Stimulated activated CD4-positive, alpha-beta T cell treated with anti-CD3 and anti-CD28 coated beads, Interleukin-15, amount 100 ng/mL, for 24 hours (primary cell): ENCODE measurements at places on chromosomes 16 and 17.
A peak's percentile ranks its signal among the peaks of the same experiment; 100 is the strongest.

GRCh38 chr17:28405632-28406472 is at the start of gene SLC46A1:
Gene SLC46A1, minus strand, starts transcription at chr17:28406212. Its CDS starts 98 bp downstream, at chr17:28406114.
- peak; percentile 84 for DNase-seq

- DNase-seq, result no peak
Measured at GRCh38 chr16:81804134-81804610, 25.1 kb downstream of the PLCG2 start.

GRCh38 chr17:81866440-81867169 is 4.5 kb downstream of the ARHGDIA start:
- peak; percentile 39 for DNase-seq

DNA sequence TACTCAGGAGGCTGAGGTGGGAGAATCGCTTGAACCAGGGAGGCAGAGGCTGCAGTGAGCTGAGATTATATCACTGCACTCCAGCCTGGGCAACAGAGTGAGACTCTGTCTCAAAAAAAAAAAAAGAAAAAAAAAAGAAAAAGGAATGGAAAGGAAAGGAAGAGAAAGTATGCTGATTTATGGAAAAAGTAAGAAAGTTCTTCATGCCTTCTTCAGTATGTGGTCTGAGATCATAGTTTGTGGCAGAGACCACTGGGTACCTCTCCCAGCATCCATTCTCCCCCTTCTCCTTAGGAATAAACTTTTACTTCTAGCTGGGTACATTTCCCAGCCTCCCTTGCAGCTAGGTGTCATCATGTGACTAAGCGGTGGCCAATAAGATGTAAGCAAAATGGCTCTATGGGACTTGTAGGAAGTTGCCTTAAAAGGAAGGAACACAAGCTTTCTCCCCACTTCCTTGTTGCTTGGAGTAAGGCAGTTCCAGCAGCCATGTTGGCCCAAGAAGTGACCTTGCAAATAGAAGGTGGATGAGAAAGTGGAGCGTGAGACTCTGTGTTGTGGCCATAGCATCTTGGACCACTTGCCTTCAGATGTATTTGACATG is 26.1 kb upstream of the XPO6 start:
- DNase-seq, result no peak

- DNase-seq, result no peak
Measured at GRCh38 chr17:1470755-1471462, 14.9 kb upstream of the CRK start.

GRCh38 chr16:19131825-19132218 is 18.1 kb downstream of the ITPRIPL2 start:
- DNase-seq, result no peak

DNA sequence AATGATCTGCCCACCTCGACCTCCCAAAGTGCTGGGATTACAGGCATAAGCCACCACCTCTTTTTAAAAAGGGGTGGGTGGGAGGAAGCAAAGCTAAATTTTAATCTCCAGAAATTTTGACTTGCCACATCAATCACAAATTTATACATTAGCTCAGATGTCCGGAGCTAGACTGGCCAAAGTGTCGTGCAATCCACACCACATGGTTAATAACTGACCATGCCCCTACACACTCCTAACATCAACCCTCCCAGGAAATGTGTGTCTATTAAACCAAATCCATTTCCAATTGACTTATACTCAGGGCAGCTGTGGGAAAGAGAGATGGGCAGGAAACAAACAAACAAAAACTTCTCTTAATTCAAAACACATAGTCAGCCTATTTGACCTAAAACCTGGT is 29.9 kb downstream of the SMURF2 start:
- no peak for DNase-seq

DNA sequence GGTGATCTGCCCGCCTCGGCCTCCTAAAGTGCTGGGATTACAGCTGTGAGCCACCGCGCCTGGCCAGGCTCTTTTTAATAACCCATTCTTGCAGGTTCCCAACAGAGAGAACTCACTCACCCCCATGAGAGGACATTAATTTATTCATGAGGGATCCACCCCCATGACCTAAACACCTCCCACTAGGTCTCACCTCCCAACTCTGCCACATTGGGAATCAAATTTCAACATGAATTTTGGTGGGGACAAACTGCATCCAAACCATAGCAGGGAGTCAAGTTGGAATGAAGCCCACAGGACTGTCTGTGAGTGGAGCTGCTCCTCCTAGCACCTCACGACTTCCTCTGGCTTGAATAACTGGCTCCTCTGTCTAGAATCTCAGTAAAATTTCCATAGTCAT is 85.5 kb downstream of the WWP2 start:
- no peak for DNase-seq

- no peak for DNase-seq
Measured at GRCh38 chr16:73670836-73671820, 623.2 kb upstream of the ZFHX3 start.

GRCh38 chr17:17668358-17668757 is 12.9 kb upstream of the RAI1 start:
- DNase-seq, result no peak

- no peak for DNase-seq
Measured at GRCh38 chr16:3971261-3971660, 90.7 kb upstream of the CREBBP start.

DNA sequence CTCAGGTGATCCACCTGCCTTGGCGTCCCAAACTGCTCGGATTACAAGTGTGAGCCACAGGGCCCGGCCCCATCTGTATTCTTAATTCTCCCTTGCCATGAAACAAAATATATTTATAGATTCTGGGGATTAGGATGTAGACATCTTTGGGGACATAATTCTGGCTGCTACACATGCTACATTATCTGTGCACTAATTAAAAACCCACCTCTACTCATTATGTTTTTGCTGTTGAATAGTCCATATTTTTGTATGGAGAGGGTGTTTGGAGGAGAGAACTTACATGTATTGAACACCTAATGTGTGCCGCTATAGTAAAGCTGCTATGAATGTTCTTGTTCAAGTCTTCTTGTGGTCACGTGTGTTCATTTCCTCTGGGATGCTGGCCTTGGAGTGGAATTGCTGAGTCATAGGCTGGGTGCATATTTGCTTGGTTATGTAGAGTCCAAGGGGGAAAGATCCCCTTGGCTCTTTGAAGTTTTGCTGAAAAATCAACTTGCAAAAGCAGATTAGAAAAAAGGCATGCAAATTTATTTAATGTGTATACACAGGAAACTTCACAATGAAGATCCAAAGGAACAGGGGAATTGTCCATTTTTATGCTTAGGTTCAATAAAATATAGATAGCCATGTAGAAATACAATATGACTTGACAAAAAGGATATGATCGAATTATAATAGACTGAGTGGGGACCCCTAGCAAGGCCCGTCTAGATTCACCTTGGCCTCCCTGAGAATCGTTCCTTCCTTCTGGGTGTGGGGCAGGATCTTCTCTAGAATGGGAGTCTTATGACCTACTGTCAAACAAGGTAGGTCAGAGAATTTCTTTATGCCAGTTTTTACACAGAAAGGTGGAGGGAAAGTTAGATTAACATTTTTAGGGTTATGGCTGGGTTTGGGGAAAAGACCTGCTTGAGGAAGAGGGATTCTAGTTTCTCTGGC is 42.1 kb upstream of the GPRC5B start:
- DNase-seq, result no peak

GRCh38 chr17:63447471-63448009 is 1.4 kb upstream of the CYB561 start:
- no peak for DNase-seq

- no peak for DNase-seq
Measured at GRCh38 chr17:74757502-74757901, 9.1 kb downstream of the NHERF1 start.

DNA sequence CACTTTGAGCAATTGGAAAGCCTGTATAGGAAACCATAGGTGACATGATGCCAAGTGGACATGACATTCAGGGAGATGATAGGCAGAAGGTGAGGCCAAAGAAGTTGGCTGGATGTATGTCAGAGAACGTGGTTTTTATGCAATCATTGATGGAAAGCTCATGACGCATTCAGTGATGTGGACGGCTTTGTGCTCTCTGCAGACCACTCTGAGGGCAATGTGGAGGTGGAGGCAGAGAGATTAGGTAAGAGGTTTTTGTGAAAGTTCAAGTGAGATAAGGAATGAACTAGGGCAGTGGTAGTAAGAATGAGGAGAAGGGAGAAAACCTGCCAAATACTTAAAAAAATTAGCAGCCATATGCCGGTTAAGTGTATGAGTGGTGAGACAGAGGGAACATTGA is 99.0 kb downstream of the PRKCA start:
- no peak for DNase-seq

DNA sequence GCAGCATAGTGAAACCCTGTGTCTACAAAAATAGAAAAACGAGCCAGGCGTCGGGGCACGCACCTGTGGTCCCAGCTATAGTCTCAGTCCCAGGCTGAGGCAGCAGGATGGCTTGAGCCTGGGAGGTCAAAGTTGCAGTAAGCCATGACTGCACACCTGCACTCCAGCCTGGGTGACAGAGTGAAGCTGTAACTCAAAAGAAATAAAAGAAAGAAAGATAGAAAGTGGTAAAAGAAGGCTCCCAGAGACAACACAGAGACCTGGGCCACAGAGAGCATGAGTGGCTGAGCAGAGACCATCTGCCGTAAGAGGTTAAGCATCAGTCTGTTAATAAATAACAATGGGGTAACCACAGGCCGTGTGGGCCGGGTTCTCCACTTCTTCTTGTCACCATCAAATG is 15.3 kb upstream of the HEXD start:
- no peak for DNase-seq

DNA sequence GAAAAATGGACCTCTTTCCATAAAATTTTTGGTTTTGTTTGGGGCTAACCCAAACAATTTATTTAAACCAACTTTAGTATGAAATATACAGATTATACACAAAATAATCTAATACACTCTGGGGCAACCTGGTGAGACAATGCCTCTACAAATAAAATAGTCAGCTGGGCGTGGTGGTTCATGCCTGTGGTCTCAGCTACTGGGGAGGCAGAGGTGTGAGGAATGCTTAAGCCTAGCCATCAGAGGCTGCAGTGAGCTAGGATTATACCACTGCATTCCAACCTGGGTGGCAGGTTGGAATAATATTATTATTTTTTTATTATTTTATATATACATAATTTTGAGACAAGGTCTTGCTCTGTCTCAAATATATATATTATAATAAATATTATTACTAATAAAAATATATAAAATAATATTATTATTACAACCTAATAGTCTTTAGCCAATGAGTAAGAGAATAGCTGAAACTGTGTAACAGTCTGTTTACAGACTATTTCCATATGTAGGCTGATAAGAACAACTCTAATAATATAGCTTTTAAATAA is 50.5 kb downstream of the GLG1 start:
- DNase-seq, result no peak

DNA sequence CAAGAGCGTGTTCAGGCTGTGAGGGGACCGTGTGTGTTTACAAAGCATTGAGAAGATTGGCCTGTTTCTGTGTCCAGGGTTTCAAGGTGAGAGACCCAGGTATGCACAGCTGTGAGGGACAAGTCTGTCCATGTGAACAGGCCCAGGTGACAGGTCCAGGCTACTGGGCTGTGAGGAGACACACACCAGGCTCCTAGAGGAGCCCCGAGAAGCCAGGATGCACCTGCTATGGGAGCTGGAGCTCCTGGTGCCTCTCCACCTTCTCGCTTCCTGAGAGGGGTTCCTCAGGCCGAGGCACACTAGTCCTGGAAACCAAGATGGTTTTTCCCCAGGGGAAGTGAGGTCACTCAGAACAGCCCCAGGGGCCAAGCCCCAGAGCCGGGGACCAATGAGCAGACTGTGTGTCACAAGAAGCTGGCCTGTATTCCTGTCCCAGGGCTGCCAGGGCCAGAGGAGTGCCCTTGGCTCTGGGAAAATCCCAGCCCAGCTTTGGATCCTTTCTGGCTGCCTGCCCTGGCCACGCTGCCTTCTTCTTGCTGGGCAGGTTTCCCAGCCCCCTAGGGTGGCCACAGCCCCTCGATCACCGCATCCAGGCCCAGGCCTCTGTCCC is 153.4 kb upstream of the PLCG2 start:
- no peak for DNase-seq

- no peak for DNase-seq
Measured at GRCh38 chr16:56275076-56275475, 83.8 kb downstream of the GNAO1 start.

DNA sequence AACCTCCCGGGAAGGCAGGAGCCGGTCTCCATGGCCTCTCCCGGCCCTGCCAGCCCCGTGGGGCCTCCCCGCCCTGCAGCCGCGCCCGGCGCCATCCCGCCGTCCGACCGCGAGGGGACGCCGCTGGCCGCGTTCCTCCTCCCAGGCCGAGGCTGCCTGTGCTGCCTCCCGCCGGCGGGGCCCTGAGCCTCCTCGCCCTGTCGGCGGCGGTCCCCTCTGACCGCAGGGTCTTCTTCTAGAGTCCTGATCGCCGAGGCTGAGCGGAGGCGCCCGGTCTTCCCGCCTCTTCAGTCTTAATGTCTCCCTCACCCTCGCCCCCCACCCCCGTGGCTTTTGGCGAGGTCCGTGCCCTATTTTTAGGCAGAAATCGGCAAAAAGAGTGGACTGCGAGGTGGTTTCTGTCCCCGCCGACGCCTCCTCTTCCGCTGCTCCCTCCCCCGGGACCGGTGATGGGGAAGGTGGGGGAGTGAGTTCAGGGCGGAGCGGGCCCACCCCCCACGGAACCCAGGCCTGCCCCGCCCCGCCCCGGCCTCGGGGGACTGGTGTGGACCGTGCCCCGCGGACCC is 794 bp upstream of the CPNE7 start:
- peak; percentile 74 for DNase-seq

- DNase-seq, result no peak
Measured at GRCh38 chr17:72392056-72393010, 271.5 kb downstream of the SOX9 start.
